Activated naive CD4-positive, alpha-beta T cell treated with Interleukin-2 at 50 U/mL for 16 hours (primary cell): ENCODE measurements at places on chromosomes 1 and 21.

DNA sequence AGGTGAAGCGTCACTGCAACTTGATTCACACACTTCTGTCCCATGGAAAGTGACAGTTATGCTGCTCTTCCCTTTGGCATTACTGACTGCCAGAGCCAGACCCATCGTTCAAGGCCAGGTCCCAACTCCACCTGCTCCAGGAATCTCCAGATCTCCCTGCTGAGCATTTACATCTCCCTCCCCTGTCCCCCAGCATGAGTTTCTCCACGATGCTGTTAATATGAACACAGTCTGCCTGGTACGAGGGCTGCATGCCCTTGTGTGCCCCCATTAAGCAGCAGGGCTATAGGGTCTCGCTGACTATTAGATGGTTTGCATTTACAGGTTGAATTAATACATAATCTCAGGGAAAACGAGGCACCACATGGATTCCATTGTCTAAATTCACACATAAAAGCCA, 4.3 kb downstream of the F3 start:
- no peak for DNase-seq

DNA sequence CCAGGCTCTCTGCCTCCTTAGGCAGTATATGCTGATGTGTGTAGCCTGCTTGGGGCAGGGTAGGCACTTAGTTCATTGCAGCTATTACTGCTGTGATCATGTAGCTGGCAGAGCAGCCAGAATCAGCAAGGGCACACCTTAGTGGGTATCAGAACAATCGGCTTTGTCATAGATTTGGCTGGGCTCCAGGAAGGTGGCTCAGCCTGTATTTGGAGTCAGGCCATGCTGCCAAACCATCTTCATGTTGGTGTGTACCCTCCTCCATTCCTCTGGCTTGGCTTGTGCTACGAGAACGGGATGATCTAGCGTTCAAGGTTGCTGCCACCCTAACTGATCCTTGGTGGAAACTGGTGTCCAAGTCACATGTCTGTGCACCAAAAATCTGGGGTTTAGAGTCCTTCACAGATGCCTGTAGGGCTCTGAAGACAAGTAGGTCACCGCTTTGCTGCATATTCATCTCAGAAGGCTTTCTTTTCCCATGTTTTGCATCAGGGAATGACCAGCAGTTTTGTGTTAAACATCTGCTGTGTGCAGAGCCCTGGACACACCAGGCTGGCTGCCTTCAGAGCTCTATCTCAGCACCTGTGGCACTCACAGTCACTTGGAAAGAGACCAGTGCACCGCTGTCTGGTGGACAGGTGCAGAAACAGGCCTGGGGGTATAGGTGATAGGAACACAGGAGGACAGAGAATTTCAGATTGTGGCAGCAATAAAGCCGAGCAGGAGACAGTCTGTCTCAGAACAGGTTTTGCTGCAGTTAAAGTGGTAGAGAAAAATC, 23.7 kb downstream of the VANGL1 start:
- no peak for DNase-seq

GRCh38 chr1:56646611-56647010, 1.5 kb downstream of the PRKAA2 start:
- no peak for DNase-seq

- DNase-seq, result no peak
These were observed 25.6 kb downstream of the LDLRAP1 start for GRCh38 chr1:25568834-25569596.

DNA sequence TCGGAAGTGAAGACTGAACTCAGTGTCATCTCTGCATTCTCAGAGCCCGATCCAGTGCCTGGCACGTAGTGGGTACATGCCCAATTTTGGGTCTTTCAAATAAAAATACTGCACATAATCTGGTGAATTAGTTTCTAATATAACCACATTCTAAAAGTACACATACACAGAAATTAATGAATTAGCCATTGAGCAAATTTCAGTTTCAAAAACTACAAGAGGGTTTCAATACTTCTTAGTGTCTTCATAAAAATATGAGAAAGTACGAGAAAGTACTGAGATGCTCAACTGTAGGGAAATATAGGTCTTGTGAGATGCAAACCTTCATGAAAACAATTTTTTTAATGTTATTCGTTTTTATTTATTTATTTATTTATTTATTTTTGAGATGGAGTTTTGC, 86.9 kb downstream of the SMYD2 start:
- DNase-seq, result no peak

GRCh38 chr1:42118125-42118524, 35.1 kb upstream of the GUCA2B start:
- DNase-seq, result no peak
